ENCODE measurements at places on chromosomes 1 and 21.

- DNase-seq = no peak
Measured at GRCh38 chr21:46264046-46264689, 21.2 kb downstream of the MCM3AP start.

DNA sequence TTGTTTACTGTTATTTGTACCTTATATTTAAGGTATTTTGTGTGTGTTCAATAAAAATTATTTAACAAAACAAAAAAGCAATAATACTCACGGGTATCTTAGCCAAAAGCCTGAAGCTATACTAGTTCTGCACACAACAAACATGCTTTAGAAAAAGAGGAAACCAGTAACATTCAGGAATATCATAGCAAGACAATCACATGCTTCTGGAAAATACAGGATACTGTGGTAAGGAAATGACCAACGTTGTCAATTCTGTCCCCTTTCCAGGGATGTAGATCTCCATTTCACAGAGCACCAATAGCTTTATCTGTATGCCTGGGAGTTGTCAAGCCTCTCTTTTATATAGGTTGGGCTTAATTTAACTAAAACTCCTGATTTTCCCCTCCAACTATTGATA, 288.4 kb downstream of the SMYD3 start:
- DNase-seq = no peak

GRCh38 chr21:44985441-44986401, 45.9 kb downstream of the SLX9 start:
- no peak for DNase-seq

- no peak for DNase-seq
Measured at GRCh38 chr1:184060316-184060715, 8.8 kb downstream of the TSEN15 start.

DNA sequence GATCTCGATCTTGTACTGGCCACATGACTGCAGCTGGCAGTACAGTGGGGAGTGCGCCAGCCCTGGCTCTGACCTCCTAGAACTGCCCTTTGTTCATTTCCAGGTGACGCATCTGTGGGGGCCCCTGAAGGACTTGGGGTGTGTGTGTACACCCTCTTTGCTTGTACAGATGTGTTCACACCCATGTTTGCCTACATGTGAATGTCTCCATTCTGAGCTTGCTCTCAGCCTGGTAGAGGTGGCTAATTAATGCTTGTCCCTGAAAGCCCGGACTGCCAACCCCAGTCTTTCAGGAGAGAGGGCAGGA, 19.8 kb downstream of the TNFRSF1B start:
- no peak for DNase-seq

- DNase-seq = no peak
Measured at GRCh38 chr1:171343727-171344472, 29.9 kb downstream of the FMO4 start.

DNA sequence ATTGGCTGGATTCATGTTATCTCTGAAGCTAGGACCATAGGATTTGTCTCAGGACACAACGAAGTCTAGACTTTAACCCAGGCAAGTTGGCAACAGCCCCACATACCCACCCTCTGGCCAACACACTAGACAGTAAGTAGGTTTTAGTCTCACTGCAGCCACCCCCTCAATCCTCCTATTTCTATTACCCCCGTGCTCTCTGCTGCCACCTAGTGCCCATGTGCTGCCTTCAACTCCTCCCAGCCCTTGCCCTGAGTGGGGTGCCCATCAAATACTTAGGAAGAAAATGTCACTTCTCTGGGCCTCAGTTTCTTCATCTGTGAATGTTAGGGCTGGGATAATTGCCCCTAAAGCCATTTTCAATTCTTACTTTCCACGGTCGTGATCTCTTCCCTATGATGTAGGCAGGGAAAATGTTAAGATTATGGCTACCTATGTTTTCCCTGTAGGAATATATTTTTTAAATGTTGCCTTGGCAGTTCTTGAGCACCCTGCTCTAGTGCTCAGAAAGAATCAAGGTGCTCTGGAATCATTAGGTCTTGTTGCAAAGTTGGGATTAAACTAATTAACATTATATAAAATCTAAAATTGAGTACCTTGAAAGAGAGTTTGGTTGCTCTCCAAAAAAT, 213.0 kb downstream of the LMX1A start:
- no peak for DNase-seq

DNA sequence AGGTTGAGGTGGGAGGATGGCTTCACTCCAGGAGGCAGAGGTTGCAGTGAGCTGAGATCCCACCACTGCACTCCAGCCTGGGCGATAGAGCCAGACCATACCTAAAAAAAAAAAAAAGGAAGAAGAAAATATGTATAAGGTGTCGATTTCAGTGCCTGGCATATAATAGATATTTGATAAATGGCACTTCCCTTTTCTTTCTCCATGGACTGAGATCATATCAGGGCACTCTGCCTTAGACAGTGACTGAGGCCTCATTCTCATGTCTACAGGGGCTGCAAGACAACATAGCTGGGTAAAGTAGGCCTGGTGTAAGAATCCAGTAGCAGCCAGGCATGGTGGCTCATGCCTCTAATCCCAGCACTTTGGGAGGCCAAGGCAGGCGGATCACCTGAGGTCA, 21.2 kb downstream of the PCAT6 start:
- no peak for DNase-seq

DNA sequence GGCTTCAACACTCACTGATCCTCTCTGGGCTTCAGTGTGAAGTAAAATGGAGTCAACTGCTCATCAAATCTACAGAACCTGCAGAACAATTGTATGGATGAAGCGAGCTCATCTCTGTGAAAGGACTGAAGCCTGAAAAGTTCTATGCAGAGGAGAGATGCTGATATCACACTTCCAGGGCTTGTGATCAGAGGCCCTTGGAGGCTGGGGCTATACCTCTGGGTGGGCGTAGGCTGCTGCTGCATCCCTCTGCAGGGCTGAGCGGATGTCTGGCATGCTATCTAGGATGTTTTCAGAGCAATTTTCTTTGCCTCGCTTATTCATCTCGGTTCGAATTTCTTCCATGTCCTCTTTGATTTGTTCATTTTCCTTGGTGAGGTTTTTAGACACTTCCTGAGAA, 17.6 kb downstream of the OLFML2B start:
- DNase-seq = no peak
